ENCODE measurements at places on chromosomes 5 and 9.

- DNase-seq: no peak
Measured at GRCh38 chr9:34566972-34567371, 22.6 kb downstream of the CNTFR start.

GRCh38 chr9:119509291-119509905 is 140.2 kb upstream of the BRINP1 start:
- DNase-seq: no peak

GRCh38 chr9:107229241-107229741 is 53.8 kb upstream of the RAD23B start:
- no peak for DNase-seq

- peak; percentile 47 for DNase-seq
Measured at GRCh38 chr5:112338681-112339337, 80.3 kb downstream of the EPB41L4A start.

GRCh38 chr9:131420980-131421624 is 27.2 kb downstream of the PRRC2B start:
- DNase-seq: peak; percentile 36

DNA sequence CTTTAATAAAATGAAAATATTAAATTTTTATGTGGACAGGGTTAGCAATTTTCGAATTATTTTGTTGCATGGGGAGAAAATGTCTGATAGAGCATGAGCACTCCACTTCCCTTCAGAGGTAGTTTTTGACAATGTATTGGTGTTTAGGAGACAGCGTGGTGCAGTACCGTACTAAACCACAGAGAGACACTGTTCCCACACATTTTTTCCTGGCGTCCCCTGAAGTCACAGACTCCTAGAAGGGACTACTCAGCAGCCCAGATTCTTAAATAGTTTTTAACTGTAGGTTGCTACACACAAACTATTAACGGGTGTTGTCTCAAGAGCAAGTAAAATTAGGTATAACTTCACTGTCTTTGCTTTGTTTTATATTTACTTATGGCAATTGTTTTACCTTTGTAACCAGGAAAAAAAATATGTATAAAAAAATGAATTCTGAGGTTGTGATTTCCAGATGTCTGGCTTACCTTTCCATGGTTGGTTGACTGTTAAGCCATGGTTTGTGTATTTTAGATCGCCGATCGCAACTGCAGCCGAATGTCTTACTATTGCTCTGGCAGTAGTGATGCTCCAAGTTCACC is 171.2 kb downstream of the DOCK8 start:
- peak; percentile 34 for DNase-seq

- no peak for DNase-seq
Measured at GRCh38 chr9:37005517-37006140, 28.4 kb downstream of the PAX5 start.

DNA sequence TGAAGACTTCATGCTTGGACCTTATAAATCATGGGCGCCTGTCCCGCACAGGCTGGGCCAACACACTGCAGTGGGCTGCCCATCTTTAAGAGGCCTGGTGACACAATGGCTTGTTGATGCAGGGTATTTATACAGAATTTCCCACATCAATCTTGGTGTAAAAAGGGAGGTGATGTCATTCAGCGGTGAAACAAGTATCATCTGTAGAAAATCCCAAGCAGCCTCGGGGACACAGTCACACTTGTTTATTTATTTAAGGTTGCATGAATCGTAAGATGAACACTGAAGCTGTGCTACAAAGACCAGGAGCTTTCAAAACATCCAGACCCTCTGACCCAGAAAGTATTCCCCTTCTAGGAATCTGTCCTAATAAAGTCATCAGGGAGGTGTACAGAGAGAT is 40.5 kb downstream of the SMIM23 start:
- DNase-seq: no peak

DNA sequence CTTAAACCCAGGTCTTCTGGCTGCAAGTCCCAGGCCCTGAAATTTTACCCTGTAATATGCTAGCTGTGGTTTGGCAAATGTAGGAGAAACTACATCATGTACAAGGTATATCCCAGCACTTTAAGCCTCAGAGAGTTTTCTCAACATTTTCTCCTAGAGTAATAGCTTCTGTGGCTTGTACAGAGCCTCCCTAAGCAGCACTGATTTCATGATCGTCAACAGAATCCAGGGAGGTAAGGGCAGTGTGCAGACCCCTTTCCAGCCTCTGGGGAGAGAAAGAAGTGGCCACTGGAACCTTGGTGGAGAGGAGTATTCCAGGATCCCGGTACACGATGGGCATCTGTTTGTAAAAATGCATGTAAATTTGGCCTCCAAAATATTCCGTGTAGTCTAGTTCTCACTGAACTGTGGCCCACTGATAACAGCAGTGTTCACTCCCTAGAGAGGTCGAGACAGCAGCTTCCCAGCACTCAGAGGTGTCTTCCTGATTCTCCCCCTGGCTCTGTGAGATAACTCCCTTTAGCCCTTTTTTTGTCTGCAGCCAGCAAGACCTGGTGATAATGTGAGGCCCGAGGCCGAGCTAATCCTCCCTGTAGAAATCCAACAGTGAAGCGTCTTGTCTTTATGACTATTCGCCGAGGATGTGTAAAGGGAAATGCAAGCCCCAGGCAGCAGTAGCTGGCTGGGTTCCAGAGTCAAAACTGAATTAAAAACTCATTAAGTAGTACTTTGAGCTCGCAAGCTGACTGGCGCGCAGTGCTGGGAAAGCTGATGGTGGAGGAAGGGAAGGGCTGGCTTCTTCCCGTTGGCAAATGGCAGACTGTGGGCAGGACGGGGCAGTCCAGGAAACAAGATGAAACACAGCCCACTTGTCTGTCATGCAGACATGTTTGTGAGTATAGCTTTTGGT is 59.0 kb downstream of the MAP1B start:
- peak; percentile 70 for DNase-seq

- DNase-seq: no peak
Measured at GRCh38 chr9:126117631-126118030, 209.0 kb upstream of the MVB12B start.

DNA sequence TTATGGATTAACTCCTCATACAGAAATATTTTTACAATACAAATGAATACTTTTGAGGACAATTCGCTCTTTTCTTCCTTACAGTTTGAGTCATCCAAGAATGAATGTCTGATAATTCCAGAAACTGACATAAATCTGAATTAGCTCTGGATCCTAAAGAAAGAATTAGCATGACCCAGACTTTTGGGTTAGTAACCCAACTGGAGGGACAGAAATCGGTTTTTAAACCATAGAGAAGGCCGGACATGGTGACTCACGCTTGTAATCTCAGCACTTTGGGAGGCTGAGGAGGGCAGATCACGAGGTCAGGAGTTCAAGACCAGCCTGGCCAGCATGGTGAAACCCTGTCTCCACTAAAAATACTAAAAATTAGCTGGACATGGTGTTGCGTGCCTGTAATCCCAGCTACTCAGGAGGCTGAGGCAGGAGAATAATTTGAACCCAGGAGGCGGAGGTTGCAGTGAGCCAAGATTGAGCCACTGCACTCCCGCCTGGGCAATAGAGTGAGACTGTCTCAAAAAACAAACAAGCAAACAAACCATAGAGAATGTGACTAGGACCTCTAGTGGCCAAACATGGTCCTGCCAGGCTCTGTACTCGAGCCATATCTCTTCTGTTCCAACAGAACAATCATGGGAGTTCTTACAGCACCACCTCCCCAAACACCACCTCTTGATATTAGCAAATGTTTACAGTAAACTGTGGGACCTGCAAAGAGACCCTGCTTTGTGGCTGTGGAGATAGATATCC is 44.8 kb downstream of the LURAP1L start:
- DNase-seq: no peak

GRCh38 chr5:2204366-2205184 is 321.9 kb upstream of the IRX4 start:
- no peak for DNase-seq

- no peak for DNase-seq
Measured at GRCh38 chr5:111117136-111117535, 25.0 kb downstream of the WDR36 start.

- no peak for DNase-seq
Measured at GRCh38 chr9:130072515-130073235, 19.0 kb downstream of the GPR107 start.

DNA sequence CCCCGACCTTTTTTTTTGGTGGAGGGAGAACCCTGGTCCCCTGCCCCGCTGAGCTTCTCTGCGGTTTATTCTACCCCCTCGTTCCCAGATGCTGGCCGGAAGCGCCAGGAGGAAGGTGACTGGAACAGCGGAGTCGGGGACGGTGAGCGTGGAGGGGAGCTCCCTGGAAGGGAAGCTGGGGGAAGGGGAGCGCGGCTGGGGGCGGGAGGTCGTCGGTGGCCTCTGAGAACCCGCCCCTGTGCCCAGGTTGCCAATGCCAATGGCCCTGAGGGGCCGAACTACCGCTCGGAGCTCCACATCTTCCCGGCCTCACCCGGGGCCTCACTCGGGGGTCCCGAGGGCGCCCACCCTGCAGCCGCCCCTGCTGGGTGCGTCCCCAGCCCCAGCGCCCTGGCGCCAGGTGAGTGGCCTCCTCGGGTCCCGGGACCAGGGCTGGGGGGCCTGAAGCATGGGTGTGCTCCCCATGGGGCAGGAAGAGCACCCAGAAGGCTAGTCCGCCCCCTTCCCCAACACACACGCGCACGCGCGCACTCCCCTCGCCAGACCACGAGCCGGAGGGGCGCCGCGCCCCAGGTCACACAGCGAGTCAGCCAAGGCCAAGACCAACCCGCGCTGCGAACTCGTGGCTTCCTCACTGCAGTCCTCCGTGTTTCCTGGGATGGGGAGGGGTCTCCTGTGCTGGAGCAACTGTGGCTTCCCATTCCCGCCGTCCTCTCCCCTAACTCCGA is 10.6 kb downstream of the MYOZ3 start:
- DNase-seq: no peak

DNA sequence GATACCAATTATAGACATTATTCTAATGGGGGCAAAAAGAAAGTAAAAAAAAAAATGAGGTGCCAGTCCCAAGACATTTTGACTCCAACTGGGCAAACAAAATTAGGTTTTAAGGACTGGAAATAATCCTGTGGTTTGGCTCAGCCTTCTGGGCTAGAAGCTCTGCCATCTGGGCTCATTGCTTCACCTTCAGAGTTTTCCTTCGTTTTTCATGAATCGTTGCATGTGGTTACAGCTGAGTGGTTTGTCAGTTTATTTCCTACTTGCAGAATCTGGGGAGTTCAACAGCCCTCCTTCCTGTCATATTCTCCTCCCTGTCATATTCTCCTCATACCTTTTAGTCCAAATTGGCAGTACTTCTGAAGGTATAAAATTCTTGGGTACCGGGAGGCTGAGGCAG is 12.0 kb downstream of the UGT3A2 start:
- DNase-seq: no peak

GRCh38 chr9:13911473-13911872 is 402.5 kb downstream of the NFIB start:
- no peak for DNase-seq

DNA sequence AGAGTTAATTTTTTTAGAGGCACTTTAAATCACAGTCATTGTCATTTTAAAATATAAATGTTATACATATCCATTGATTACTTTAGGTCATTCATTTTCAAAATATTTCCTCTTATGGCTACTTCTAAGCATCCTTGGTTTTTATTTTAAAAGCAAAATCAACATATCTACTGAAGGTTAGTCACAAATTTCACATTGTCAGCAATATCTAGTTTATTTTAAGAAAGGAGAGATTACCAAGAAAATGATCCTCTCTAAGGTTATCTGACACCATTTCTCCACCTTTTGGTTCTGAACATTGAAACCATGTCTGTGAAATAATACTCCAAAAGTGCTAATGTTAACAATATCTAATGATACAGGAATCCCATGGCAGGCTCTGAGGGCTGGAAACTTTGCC is 24.5 kb downstream of the SEMA6A start:
- no peak for DNase-seq

DNA sequence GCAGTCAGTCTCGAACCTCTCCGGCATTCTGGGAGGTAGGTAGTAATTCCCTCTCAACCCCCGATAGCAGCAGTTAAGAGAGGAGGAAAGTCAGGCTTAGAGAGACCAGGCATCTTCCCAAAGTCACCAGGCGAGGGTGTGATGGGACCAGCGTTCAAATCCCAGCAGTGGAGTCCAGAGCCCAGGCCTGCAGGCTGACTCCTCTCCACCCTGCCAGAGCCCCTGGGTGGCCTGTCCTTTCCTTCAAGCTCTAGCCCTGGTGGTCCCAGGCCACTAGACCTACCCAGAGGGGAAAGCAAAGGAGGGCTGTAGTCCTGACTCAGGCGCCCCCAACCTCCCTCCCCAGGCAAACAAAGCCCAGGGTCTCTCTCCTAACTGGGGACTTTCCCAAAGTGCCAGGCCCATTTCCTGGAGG is 4.2 kb upstream of the NR5A1 start:
- DNase-seq: no peak

DNA sequence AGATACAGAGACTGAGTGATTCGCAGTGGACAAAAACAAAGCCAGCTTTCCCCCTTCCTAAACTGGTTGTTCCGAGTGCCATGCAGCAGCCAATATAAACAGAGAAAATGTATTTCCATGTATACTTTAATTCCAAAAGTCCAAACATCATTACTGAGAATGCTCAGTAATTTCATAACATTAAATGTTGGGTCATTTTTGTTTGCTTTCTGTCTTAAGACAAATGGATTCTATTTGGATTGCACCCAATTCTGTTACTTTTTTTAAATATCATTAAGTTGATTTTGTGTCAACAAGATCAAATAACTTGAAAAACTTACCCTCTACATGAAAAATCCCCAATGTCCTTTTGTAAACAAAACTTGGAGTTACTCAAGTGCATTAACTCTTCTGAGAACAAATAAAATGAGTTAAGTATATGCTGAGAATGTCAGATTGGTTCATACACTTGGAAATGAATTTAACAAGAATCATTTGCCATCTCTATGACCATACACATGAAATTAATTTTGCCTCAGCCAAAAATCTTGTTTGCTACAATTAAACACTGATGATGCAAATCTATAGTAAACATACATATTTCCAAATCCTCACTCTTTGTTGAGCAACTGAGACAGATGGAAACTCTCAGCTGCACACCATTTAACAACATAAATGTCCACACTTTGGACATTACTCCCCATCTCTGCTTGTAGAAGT is 19.4 kb downstream of the LURAP1L start:
- DNase-seq: no peak

DNA sequence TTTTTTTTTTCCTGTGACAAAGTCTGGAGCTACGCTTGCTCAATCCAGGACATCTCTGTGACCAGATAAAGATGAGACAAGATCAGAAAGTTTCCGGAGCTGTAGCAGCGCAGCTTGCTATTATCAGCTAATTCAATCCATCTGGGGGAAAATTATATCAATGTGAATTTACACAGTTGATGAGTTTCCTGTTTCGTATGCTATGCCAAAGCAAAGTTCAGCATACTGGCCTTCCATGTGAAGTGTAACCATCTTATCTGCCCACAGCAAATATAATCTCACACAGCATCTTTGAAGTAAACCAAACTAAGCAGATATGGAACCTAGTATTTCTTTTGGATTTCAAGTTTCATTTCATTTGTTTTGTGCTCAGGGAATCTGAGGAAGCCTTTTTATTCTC is 1767.7 kb downstream of the EFNA5 start:
- DNase-seq: no peak

DNA sequence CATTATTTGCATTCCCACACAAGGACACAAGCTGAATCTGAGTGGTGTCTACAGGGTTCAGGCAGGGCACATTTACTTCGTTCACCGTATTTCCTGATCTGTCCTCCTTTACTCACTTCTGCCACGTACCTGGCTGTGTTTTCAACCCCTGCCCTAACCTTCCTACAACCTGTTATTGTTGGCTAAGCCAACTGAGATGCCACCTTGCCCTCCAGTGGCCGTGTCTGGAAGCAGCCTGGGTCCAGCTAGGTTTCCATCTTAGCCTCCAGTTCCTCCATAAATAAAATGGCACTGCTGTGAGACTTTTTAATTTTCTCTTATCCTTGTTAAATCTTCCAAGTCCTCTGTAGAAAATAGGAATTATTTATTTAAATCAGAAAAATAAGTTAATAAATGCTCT is 64.8 kb downstream of the ATP10B start:
- DNase-seq: peak; percentile 17
